Stomach (tissue), 19 donors: ENCODE measurements at places on chromosomes 4 and X.

GRCh38 chr4:22179124-22179874, 230.7 kb upstream of the KCNIP4 start:
- DNase-seq = no peak

DNA sequence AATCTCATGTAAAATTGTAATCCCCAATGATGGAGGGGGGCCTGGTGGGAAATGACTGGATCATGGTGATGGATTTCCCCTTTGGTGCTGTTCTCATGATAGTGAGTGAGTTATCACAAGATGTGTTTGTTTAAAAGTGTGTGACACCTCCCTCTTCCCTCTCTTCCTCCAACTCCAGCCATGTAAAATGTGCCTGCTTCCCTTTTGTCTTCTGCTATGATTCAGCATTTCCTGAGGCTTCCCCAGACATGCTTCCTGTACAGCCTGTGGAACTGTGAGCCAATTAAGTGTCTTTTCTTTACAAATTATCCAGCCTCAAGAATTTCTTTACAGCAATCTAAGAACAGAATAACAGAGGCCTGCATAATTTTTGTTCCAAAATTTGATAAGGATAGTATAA, 85.2 kb downstream of the ANAPC10 start:
- no peak for DNase-seq

DNA sequence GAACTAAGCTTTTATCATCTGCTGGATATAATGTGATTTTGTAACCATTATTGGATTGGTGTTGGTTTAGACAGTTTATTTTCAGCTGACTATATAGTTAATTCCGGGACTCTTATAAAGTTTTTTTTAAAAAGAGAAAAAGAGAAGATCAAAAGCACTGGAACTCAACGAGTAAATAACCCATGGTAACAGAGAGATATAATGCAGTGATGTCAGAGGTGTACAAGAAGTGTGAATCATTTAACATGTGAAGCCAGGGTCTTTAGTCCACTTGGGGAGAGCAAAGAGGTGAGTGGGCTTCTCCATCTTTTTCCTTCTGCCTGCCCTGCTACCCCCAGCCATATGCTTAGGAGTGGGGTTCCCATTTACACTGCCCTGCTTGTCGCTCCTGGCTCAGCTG, 3.2 kb downstream of the TMEM165 start:
- DNase-seq = peak; percentile 12

- no peak for DNase-seq
Observed at GRCh38 chr4:174334628-174335027, 50.9 kb downstream of the CEP44 start.

DNA sequence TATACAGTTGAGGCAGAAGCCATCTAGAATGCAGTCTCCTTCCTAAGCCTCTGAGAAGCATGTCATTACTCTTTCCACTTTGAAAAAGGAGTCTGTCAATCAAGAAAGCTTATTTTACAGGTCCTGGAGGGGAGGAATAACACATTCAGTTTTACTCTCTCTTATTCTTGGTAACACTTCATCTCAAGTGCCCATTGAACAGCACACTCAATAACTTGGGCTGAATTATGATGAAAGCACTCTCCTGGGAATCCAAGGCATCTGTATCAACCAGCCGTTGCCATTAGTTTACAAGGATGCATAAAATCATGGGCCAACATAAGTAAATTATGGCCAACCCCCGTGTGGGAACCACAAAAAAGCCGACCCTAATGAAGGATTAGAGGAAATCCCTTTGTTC, 282.4 kb downstream of the C4orf33 start:
- DNase-seq = no peak

DNA sequence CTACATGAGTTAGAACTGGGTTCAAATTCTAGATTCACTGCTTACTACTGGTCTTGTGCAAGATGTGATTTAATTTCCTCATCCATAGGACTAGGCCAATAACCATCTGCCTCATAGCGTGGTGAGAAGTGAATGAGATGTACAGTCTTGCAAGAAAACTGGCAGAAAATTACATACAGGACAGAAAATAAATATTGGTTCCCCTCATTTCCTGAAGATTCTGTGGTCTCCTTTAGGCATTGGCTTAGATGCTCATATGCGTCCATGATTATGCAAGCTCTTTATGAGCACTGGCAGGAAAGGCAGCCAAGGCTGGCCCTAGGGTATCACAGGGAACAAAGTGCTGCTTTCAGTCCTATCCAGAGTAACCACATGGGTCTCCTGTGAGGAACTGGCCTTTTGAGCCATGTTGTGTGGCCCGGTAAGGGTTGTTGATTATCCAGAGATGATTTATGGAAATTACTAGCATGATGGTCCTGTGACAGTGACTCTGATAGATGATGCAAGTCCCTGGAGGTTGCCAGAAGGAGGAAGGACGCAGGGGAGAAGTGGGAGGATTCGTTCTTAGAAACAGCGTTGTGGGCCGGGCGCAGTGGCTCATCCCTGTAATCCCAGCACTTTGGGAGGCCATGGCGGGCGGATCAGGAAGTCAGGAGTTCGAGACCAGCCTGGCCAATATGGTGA, 9.9 kb upstream of the MOB1B start:
- peak; percentile 7 for DNase-seq

DNA sequence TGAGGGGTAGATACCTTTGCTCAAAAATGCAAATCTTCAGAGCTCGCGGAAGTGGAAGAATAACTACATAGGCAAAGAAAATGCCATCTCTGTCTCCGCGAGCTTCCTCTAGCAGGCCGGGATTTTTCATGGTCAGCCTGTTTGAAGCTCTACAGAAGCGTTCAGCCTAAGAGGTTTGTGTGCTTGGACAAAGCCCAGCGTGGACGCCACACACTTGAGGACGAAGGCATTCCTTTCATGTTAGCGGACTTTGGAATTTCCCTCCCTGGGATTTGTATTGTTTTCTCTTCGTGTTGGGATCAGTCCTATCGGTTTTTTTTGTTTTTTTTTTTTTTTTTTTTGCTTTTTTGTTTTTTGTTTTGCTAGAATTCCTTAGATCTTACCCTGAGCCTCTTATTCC, 53.7 kb downstream of the SMIM31 start:
- DNase-seq = peak; percentile 36

GRCh38 chr4:885353-885752, 46.8 kb downstream of the GAK start:
- no peak for DNase-seq

DNA sequence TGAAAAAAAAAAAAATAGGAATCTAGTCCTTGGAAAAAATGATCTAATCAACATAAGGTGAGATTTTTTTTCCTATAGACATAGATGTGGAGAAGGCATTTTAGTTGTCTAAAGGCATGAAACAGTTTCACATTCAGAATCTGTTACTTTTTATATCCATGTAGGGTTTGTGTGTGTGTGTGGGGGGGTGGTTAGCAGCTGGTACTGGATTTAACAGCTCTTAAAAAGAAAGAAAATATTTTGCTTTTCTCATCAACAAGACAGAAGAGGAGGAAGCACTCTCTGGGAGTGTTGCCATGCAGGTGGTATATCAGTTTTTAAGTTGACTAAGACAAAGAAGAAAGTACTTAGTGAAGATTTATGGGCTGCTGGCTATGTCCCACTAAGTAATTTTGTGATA, 122.3 kb downstream of the VCX3B start:
- no peak for DNase-seq

DNA sequence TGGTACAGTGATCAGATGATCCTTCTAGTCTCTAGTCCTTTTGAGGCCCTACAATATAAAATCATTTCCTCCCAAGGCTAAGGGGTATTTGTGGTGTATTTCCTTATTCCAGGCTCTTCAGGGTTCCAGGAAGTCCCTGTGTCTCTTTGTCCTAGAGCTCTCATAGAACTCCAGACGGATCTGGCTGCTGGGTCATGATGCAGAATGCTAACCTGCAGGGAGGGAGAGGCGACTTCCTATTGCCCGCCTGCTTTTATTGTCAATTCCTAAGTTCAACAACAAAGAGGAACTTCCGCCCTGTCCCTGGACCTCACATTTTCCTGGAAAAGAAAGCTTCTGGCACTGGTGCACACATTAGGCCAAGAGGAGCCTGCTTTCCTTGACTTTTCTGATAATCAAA, 45.9 kb upstream of the ZNF827 start:
- peak; percentile 4 for DNase-seq

DNA sequence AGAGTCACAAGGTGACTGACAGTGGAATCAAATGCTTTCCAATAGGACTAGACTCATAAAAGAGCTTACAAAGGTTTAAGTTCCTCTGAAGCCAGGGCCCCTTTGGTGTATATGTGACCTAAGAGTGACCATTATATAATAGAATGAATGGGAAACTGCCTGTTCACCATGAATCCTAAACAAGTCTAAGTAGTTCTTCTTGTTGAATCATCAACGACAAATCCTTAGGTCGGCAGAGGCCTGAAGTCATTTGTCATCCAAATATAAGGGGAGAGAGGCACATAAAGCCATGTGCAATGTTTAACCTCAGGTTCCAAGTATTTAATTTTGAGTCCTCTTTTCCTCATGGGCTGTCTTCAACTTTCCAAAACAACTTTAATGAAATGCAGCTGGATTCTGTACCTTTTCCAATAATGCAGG, 122.4 kb downstream of the RASL11B start:
- DNase-seq = peak; percentile 30

DNA sequence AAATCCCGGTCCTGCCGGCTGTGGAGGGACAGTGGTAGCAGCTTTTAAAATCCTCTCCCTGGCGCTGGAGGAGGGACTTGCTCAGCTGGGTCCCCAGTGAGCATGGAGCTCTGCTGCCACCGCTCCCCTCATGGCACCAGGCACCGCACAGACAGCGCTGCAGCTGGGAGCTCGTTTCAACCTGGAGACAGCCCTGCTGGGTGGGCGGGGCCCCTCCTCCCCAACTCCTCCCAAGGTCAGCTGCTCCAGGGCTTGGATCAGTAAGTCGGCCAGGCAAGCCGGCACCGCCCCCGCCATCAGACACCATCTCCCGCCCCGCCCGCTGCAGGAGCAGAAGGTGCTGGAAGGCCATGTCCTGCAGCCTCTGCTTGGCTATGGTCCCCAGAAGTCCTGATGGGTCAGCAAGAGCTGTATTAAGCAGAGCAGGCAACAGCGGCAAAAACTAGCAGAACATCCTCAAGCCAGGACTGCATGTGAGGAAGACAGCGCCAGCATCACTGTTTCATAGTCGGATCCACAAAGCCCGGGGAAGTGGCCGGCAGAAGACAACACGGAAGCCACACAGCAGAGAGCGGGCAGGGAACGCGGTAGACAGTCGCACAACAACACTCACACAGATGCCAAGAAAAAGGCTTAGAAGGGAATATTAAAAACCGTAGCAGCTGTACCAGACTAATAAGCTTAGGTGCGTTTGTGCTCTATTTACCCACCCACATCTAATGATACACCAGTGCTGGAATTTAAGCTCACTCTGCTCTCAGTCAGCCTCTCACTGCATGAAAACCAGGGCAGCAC, 16.2 kb downstream of the ZFYVE28 start:
- DNase-seq = peak; percentile 81

DNA sequence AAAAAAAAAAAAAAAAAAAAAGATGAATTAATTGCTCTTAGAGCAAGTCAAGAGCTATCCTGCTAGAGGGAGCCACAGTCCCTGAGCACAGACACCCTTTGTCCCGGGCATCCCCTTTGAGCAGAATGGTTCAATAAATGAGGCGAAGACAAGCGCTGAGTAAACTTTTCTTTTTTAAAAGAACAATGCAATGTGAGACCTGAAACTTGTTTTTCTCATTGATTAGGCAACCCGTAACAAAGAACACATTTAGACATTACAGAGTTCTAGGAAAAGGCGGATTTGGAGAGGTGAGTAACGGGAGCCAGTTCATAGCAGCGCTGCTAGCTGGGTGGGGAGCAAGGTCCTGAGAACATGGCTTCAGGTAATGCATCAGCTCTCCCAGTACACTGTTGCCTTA, 46.1 kb downstream of the GRK4 start:
- DNase-seq = peak; percentile 62

DNA sequence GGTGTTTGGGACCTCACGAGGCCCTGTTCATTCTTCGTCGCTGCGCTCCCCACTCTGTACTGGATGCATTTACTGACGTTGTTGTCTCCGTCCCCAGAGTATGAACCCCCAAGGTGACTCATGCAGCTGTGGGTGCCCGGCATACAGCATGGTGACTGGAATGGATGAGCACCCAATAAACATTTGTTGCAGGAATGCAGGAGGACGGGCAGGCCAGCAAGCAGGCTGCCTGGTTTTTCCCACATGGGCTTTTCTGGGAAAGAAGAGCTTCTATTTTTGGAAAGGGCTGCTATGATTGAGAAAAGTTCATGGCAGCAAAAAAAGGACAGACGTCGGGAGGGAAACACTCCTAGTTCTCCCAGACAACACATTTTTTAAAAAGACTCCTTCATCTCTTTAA, 893 bp upstream of the SOD3 start:
- no peak for DNase-seq

DNA sequence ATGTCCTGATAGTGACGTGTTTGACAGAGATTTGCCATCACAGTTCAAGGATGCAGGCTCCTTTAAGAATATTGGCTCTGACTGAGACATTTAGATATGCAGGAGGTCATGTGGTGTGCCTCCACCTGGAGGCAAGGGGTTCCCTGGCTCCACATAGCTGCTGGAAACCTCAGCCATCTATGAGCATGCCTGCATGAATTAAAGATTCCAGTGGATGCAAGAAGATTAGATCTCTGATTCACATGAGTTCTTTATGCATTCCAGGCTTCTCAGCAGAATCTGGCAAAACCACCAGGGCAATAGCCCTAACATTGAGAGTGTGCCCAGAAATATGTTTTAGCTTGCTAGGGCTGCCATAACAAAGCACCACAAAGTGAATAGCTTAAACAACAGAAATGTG, 298.5 kb upstream of the AADAT start:
- DNase-seq = no peak

DNA sequence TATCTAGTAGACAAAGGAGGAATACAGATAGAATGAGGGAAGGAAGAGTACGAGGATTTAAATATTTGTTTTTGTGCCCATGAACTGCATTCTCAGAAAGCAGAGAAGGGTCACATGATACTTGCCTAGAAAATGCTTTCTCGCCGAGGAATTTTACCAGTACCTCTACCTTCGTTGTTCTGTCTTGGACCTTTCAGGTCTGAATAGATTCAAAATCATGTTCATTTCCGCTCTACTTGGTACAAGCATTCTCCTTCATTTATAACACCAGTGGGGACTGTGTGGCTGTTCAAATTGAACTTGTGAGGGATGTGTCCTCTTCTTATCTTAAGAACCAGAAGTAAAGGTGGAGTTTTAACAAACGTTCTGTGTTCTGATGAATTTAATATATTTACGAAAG, 1.9 kb downstream of the USP38 start:
- peak; percentile 17 for DNase-seq

GRCh38 chr4:166366012-166366411, 493.0 kb downstream of the TLL1 start:
- no peak for DNase-seq

- DNase-seq = no peak
Observed at GRCh38 chrX:40207626-40208025, 109.9 kb upstream of the BCOR start.
